ENCODE measurements at places on chromosomes 12 and 14.

DNA sequence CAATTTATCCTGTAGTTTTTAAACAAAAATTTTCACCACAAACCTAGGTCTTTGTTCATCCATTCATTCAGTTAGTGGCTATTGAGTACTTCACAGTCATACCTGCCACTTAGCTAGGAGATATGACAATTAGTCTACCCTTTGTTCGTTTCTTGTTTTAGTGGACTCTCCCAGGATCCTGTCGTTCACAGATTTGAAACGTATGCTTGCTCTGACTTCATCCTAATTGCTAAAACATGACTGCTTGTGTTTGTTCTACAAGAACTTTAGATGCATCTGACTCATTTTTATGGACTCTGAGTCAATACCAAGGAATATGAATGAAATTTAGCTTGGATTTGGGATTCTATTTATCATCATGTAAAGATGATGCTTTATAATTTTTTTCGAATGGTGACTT is 69.5 kb downstream of the TBC1D30 start:
- no peak for DNase-seq

- peak; percentile 44 for DNase-seq
Observed at GRCh38 chr14:20690848-20691640, 2.5 kb downstream of the ANG start.

GRCh38 chr14:84809158-84809557 is 720.8 kb upstream of the FLRT2 start:
- DNase-seq = no peak

DNA sequence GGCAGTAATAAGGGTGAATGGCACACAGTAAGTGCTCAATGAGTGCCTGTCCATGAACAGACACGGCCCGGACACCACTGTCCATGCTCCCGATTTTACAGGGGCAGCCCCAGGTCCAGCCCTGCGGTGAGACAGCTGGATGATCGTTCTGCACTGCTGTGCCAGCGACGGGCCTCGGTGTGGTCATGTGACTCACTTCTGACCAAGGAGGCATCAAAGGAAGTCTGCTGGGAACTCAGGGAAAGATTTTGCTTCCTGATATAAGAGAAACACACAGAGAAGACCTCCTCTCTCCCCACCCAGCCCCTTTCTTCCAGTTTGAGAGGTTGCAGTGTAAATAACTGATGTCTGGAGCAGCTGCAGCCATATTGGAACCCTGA is 126.6 kb downstream of the SCARB1 start:
- DNase-seq = no peak

DNA sequence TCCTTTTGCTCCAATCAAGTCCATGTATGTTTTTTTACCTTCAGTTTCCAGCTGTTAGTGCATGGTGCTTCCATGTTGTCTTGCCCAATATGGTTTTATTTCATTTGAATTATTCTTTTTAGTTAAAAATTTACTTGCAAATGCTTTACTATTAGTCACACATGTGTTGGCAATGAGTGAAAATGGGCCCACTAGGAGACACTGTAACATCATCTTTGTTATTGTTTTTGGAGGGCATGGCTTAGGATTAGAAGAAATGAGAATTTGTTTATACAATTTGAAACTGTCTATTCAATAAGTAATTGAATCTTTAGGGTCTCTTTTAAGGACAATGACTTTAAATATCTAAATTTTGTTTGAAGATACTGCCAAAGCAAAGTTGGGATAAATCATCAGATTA is 133.7 kb downstream of the BRMS1L start:
- no peak for DNase-seq

Data from KG1 (cell line).